ENCODE measurements at places on chromosomes 16 and 17. TPM values are rescaled to one million over a fixed set of nuclear protein-coding genes. Genes with fewer than 3 reads are reported as not detected.

TAC4 gene
- not detected for total RNA-seq

DOK4 gene
- 14.8 TPM for total RNA-seq

DNASE1L2 gene
- 0.67 TPM for total RNA-seq

CCL2 gene
- total RNA-seq: not detected

Data from mammary epithelial cell (primary cell).